ENCODE measurements at places on chromosomes 13 and 19.

DNA sequence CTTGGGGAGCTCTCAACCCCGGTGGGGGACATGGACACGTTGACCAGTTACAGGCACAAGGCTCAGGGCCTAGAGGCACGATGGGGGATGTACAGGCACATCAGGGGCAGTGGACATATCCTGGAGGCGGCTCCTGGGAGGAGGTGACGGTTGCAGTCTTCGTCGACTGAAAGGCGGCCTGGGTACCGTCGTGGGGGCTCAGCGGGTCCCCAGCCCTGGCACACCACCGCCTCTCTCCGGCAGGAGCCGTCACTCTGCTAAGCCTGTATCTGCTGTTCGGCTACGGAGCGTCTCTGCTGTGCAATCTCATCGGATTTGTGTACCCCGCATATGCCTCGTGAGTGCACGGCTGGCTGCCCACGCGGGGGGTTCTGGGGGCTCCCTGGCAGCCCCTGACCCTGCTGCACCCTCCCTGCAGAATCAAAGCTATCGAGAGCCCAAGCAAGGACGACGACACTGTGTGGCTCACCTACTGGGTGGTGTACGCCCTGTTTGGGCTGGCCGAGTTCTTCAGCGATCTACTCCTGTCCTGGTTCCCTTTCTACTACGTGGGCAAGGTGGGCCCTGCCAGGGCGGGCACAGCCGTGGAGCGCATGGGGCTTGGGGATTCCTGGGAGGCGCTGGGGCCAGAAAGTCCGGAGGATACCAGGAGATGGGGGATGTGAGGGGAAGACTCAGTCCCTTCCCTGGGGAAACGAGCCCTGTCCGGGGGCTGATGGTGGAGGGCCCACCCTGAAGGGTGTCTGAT, 4.2 kb downstream of the REEP6 start:
- no peak for DNase-seq

- DNase-seq = no peak
Measured at GRCh38 chr19:50384685-50385535, 763 bp downstream of the POLD1 start.

- DNase-seq = no peak
Measured at GRCh38 chr13:102197193-102197592, 204.7 kb downstream of the FGF14 start.

DNA sequence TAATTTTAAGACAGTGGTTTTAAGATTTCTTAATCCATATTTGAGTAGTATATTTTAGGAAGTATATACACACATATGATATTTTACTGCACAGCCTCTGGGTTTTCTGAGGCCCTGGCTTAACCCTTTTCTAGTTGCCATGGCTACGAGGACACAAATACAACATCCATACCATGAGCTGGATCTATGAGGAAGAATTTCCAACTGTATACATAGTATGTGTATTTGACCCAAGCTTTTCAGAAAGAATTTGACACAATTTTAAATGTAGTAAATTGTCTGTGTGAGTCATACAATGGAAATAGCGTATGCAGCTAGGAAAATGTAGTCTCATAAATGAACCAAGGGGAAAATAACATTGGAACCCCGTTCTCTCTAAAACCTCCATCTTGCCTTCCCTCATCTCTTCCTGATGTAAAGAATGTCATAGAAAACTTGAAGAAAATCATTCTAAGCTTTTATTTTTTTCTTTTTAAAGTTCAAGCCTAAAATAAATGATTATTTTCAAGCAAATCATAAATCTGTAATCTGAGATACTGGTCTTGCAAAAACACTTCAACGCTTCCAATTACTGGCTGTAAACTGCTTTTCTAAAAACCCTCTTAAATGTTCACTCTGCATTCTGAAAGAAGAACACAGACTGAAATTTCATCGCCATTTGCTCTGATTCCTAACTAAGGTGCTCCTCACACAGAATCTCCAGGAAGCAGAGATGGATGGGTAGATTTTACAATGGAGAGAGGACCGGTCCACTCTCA, 172.4 kb downstream of the LACC1 start:
- peak; percentile 86 for DNase-seq

- no peak for DNase-seq
Measured at GRCh38 chr13:88862095-88862620, 1191.0 kb downstream of the SLITRK5 start.

DNA sequence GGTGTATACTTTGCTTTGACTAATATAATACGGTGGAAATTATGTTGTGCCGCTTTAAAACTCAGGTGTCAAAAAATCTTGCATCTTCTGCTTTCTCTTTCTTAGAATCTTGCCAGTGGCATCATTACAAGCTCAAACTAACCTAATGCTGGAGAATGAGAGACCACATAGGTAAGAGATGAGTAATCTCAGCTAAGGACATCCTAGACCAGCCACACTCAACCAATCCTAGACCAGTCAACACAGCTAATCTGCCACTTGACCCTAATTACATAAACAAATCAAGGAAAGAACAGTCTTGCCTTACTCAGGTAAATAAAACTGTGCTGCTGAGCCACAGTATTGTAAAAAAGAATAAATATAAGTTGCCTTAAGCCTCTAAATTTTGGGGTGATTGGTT, 1323.9 kb upstream of the SPRY2 start:
- no peak for DNase-seq

DNA sequence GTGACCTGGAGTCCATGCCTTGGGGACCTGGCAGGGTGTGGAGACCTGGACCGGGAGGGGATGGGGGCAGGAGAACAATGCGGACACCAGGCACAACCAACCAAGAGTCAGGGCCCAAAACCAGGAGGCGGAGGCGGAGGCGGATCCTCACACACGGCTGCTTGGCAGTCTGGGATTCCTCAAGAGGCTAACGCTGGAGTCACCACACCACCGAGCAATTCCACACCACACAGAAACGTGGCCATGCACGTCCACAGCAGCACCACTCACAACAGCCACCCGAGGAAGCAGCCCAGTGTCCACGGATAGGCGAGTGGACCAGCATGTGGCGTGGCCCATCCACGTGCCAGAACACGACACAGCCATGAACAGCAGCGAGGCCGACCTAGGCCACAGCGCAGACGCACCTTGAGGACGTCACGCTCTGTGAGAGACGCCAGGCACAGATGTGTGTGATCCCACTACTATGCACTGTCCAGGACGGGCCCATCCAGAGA, 17.7 kb downstream of the SBNO2 start:
- DNase-seq = no peak

- no peak for DNase-seq
Measured at GRCh38 chr13:63381078-63381859, 1965.6 kb upstream of the PCDH20 start.

- DNase-seq = no peak
Measured at GRCh38 chr13:80307401-80307987, 33.4 kb downstream of the SPRY2 start.

- DNase-seq = no peak
Measured at GRCh38 chr19:18809149-18809868, 18.2 kb upstream of the COMP start.

GRCh38 chr13:95955719-95956118, 97.5 kb downstream of the UGGT2 start:
- no peak for DNase-seq

DNA sequence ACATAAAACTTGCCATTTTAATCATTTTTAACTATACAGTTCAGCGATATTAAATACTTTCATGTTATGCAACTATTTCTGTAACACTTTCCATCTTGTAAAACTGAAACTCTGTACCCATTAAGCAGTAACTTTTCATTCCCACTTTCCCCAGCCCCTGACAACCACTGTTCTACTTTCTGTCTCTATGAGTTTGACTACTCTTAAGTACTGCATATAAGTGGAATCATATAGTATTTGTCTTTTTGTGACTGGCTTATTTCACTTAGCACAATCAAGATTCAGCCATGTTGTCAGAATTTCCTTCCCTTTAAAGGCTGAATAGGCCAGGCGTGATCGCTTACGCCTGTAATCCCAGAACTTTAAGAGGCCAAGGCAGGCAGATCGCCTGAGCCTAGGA, 56.2 kb downstream of the ARHGAP35 start:
- DNase-seq = no peak

DNA sequence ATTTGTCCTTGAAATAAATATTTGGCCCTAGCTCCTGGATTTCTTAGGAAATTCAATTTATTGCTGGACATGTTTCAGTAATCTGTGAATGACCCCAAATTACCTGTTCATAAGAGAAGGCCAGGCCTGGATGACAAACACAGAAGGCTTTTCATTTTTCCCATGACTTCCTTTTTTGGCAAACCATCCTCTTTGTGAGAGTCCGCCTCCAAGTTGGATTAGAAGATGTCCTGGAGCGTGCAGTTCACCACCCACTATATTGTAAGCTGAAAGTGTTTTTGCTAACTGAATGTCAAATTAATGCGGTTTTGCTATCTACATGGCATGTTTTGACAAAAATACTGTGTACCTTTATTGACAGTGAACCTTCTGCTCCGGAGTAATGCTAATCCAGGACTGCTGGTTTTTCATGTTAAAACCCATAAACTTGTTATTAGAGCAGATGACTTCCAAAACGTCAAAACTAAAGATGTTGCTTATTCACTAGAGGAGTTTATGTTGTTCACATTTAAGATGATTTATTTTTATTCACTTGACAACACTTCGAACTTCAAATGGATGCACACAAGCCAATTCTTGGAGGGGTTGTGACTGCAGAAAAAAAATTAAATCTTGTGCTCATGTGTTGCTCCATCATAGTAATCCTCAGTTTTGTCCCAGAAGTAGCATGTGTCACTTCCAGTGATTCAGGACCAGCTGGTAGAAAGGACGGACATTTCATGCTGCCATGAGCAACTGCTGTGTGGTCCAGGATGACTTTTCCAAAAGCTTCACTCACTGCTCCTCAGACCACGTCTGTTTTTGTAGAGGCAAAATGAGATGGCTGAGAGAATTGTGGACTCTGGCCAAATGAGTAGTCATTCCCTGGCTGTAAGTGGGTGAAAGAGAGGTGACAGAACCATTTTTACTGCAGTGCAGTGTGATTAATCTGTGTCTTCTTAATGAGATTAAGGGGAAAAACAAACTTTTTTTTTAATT, 71.0 kb downstream of the ITGBL1 start:
- DNase-seq = peak; percentile 19

DNA sequence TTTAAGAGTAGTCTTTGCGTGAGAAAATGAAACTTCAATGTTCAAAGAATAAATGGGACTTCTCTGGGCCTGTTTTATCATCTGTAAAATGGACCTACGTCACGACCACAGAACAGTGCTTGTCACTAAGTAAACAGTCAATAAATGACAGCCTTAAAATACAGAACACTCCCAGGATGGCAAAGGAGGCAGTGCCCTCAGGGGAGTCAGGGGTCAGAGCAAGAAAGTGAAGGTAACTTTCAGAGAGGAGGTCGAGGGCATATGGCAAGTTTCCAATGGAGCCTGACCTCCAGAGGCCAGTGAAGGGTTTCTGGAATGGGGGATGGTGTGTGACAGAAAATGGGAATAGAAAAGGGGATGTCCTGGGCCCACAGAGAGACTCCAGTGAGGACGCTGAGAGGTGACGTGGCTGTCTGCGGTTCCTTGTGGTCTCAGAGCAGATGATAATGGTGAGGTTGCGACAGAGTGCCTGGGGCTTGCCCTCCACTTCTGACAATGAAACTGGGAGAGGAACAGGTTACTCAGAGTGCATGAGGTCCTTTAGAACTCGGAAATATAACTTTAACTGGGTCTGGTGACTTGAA, 91.8 kb downstream of the UBL3 start:
- no peak for DNase-seq

- peak; percentile 94 for DNase-seq
Measured at GRCh38 chr19:12611361-12611699, 610 bp downstream of the ZNF791 start.

- DNase-seq = no peak
Measured at GRCh38 chr19:10855879-10856522, 7.8 kb downstream of the C19orf38 start.

DNA sequence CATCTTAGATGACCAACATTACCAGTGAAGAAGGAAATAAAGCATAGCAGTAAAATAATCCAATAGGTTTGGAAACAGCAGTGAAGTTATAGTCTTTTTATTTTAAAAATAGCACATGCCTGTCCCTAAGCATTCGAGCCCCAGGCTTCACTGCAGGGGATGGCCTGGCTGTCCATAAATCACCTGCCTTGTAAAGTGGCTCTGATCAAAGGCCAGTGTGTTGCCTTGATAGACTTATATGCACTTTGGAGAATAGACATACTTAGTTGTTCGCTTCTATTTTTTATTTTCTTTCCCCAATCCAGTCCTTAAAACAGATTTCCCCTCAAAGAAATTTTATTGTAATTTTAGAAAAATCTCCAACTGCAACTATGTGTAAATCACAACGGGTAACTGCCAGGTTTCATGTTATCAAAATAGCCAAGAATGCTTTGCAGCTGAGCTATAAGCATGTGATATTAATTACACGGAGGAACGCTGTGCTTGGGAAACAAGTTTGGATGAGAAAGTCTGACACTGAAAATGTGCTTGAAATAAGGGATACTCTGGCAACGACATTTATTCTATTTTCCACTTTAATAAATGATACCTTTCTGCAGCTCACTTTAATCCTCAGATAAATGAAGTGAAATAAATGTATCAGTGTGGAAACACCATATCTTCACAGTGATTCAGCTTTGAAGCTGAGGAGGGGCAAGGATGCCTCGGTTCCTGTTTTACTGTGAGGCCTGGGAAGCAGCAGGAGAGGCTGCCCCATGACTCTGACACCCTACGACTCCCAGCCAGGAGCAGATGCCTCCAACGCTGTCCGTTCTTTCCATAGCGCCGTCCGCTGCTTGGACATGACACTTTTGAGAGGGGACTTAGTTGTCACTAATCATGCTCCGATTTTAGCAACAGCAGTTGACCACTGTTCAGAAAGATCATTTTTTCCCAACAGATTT, 5.5 kb upstream of the METTL21C start:
- peak; percentile 41 for DNase-seq

GRCh38 chr19:3831601-3832000, 37.2 kb downstream of the ZFR2 start:
- DNase-seq = no peak

DNA sequence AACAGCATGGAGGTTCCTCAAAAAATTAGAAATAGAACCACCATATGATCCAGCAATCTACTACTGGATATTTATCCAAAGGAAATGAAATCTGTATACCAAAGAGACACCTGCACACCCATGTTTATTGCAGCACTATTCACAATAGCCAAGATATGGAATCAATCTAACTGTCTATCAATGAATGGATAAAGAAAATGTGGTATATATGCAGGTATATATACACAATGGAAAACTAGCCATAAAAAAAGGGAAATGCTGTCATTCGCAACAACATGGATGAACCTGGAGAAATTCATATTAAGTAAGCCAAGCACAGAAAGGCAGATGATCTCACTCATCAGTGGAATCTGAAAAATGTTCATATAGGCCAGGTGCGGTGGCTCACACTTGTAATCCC, 2.5 kb downstream of the ZNF780B start:
- no peak for DNase-seq

DNA sequence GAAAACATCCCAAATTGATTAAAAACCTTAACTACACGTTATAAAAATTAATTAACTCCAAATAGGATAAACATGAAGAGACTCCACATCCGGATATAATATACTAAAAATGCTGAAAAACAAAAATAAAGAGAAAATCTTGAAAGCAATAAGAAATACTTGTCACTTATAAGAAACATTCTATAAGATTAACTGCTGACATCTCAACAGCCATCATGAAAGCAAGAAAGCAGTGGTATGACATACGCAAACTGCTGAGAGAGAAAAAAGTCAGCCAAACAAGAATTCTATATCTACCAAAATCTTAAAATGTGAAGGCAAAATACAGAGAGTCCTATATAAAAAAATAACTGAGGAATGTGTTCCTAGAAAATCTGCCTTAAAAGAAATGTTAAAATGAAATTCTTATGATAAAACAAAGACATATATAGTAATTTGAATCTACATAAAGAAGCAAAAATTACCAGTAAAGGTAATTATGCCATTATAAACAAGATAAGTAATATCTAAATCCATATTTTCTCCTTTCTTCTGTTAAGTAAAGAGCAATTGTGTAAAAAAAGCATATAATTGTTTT, 1851.1 kb downstream of the PCDH9 start:
- DNase-seq = no peak
